ENCODE measurements at places on chromosomes 12 and 14.

GRCh38 chr14:73685328-73685727, 28.9 kb downstream of the PNMA1 start:
- DNase-seq = no peak

- DNase-seq = no peak
Measured at GRCh38 chr12:54356228-54356627, 8.1 kb downstream of the GPR84 start.

- no peak for DNase-seq
Measured at GRCh38 chr14:104751539-104752422, 1.2 kb upstream of the SIVA1 start.

DNA sequence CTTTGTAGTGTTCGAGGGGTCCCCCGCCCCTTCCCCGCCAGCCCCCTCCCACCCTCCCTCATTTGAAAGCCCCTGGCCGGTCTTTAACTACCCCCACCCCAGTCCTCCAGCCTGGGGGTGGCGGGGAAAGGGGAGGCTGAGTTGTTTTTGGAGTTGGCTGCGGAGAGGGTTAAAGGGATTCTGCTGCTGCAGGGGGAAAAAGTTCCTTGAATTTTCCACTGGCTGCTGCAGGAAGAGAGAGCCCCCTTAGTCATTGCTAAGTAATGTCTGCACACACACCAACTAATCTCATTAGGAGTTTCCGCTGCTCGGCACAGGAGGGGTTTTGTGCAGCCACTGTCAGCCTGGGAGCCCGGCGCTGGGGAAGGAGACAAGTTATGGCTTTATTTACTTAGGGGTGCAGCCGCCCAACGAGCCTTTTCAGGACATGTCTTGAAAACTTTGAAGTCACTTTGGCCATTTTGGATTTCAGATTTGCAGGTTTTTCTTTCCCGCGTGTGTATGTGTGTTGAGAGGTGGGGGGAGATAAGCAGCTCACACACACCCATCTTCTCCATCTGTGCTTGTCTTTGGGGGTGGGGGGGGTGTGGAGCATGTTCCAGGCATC, 1.8 kb downstream of the ELK3 start:
- peak; percentile 71 for DNase-seq

- no peak for DNase-seq
Measured at GRCh38 chr12:51378749-51379148, 12.5 kb downstream of the GALNT6 start.

DNA sequence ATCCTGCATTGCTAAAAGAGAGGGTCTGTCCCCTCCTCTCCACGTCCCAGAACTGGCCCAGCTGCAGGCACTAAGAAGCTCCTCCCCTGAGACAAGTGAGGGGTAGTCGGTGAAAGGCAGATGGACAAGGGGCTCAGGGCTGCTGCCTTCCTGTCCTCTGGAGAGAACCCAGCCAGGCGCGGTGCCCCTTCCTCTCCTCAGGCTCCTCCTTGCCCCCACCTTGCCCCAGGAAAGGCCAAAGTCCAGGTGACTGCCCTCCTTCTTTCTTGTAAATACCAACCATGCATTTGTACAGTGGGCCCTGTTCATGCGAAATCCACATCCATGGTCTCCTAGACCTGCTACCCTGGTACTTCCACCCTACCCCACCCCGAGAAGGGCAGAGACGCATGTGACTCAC, 9.7 kb downstream of the PPP1R1A start:
- DNase-seq = no peak

DNA sequence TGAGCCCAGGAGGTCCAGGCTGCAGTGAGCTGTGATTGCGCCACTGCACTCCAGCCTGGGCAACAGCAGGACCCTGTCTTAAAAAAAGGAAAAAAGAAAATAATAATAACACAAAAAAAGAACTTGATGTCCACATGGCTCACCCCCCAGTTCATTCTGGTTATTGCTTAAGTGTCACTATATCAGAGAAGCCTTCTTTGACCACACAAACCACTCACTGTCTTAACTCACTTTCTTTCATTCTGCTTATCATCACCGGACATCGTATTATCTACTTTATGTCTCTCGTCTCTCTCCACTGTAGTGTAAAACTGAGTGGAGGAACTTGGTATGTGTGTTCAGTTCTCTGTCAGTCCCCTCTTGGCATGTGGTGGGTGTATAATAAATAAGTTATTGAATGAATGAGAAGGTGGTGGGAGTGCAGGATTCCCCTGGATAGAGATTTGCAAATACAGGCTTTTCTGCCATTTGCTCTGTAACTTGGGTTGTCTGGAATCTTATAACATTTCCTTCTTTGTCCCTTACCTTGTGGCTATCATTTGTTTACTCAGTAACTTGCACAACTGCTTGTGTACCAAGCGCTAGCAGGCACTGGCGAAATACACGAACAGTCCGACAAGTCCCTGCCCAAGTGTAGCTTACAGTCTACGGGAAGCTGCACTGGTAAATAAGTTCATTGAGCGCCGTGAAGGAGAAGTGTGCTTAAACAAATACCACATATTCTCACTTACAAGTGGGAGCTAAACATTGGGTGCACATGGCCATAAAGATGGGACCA, 86.6 kb upstream of the TRAF3 start:
- no peak for DNase-seq

- DNase-seq = no peak
Measured at GRCh38 chr12:11885261-11886038, 185.3 kb upstream of the BCL2L14 start.

DNA sequence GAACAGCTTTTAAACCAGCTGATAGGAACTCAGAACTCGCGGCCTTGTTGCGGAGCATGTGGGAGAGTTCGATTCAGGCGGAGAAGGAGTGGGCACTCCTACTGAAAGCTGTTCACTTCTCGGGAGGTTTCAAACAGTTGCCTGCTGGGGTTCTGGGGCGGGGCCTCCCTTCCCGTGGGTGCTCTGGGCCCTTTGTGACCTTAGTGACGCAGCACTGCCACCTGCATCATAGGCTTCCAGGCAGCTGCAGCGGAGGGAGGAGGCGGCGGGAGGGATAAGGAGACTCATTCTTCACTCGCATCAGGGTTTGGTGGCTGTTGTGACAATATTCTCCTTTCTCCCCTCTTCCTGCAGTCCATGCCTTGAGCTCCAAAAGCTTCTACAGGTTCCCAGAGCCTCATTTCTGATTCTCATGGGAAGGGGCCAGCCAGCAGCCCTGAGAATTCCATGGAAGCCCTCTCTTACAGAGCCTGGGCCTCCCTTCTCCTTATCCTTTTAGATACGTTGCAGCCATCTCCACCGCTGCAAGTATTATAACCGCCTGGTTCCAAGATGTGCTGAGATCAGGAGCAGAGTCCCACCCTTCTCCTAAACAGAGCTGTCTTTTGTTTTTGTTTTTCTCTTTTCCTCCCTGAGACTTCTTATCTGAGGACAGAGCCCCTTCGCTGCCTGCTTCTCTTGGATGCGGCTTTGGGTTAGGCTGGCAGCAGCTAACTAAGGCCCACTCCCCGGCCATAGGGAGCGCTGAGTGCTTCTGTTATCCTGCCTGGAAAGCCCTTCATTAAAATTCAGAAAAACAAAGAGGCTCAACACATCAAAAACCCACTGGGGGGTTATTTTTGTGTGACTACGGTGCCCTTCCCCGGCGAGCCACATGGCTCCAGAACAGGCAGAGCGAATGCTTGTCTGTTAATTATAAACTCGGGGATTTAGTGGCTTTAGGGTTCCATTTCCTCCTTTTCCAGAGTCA, 67.6 kb upstream of the GPATCH2L start:
- no peak for DNase-seq

GRCh38 chr12:5043589-5044419, at the start of gene KCNA5:
Gene KCNA5 (plus strand): TSS chr12:5043879. CDS start chr12:5044148, 269 bp downstream.
- DNase-seq = no peak

DNA sequence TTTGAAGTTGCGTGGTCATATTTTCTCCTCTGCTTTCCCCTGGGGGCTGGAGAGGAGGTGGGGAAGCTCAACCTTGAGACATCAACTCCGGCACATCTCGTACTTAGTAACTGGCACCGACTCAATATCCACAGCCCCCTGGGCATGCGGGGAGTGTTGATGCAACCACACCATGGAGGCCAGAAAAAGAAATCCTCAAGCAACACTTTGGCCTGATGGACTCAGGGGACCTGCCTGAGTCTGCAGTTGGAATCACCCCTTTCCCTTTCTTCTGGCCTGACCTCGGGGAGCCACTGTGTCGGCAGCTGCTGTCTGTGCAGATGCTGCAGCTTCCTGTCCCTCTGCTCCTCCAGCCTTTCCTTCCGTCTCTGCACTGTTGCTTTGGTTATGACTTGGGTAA, 11.4 kb upstream of the AACS start:
- no peak for DNase-seq

DNA sequence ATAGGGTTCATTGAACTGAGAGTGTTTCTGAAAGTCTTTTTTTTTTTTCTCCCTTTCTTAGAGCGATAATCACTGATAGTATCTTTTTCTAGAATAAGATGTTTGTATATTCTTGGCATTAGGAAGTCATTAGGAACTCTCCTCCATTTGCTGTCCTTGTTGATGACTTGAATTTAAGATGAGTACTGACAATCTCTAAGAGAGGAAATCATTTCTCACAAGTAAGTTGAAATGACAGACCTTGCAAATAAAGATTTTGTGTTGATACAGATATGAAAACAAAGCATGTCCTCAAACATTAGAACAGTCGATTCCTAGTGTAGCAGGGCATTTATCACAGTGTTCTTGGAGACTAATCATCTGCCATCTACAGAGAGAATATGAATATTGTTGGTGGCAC, 458.4 kb upstream of the SYT1 start:
- no peak for DNase-seq

- no peak for DNase-seq
Measured at GRCh38 chr12:58046271-58046670, 104.9 kb downstream of the ATP23 start.

DNA sequence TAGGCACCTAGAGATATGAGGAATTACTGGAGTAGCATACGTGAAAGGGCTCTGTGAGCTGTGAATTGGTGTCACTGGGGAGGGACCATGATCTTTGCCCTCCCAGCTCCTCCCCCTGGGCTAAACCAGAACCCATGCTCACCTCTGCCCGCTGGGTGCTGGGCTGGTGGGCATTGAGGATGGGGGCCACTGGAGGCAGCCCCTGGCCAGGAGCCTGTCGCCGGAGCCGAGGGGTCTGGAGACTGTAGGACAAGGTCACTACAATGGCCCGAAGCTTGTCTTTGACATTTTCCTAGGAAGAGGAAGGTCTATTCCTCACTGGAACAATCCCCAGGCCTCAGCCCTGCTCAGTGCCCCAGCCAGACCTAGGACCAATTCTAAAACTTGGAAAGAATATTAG, 11.6 kb downstream of the ITGA7 start:
- no peak for DNase-seq

DNA sequence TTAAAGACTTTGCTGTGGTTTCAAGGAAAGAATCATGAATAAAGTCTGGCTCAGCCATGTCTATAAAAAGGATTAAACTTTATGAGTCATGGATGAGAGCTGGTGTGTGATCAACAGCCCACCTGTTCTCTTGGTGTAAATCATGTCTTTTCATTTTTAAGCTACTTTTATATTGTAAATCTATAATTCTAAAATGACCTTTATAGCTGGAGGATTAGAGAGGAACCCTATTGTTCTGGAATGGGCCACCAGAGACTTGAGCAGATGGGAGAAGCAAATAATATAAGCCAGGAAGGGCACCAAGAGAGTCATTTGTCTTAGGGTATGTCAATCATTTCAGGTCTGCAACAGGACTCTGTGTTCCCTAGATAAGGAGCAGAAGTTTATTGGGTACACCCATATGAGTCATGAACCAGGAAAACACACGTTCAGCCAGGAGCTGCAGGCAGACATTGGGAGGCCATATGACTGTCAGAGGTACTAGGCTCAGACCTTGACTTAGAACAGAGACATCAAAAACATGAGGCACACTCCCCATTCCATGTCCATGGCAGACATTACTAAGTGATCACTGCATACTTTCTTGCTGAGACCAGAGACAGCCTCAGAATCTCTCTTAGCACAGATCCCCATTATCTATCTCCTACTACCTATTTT, 49.3 kb downstream of the NDUFA12 start:
- peak; percentile 53 for DNase-seq

GRCh38 chr14:33790996-33791395, 159.9 kb downstream of the EGLN3 start:
- DNase-seq = no peak

GRCh38 chr14:58637040-58637390, 747 bp upstream of the DACT1 start:
- no peak for DNase-seq

DNA sequence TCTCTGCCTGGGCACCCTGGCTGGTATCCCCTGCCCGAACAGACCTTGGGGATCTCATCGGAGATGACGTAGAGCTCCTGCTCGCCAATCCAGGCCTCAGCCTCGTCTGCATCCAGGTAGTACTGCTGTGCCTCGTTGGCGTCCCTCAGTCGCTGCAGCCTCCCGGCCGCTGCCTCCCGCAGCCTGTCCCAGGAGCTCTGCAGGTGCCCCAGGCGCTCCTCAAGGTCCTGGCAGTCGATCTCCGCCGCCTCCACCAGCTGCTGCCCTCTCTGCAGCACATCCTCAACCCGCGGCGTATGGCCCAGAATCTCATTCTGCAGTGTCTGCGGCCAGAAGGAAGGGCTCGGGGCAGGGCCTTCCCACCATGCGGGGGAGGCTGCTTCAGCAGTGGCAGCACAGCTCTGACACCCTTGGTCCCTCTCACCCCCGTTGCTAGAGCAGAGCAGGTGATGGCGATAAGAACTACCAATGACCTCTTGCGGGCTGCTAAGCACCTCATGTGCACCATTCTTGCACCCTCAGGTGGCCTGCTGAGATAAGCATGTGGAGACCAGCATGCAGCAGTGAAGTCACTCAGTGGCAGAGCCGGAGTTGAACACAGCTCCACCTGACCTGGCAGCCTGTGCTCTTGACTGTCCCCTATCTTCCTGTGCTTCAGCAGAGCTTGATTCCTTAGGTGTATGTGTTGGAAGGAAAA, 71.0 kb downstream of the PLEKHG3 start:
- DNase-seq = no peak

DNA sequence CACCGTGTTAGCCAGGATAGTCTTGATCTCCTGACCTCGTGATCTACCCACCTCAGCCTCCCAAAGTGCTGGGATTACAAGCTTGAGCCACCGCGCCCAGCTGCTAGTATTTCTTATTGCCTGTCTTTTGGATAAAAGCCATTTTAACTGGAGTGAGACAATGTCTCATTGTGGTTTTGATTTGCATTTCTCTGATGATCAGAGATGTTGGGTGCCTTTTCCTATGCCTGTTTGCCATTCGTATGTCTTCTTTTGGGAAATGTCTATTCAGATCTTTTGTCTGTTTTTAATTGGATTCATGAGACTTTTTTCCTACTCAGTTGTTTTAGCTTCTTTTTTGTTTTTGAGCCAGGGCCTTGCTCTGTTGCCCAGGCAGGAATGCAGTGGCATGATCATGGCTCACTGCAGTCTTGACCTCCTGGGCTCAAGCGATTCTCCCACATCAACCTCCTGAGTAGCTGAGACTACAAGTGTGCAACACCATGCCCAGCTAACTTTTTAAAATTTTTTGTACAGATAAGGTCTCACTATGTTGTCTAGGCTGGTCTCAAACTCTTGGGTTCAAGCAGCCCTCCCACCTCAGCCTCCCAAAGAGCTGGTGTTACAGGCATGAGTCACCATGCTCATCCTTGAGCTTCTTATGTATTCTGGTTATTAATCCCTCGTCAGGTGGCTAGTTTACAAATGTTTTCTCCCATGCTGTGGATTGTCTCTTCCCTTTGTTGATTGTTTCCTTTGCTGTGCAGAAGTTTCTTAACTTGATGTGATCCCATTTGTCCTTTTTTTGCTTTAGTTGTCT, 65.9 kb downstream of the ACACB start:
- DNase-seq = no peak

GRCh38 chr14:91164676-91165075, 50.8 kb downstream of the DGLUCY start:
- no peak for DNase-seq

All from COLO829 (cell line).